ENCODE measurements at places on chromosomes 5 and 9.

DNA sequence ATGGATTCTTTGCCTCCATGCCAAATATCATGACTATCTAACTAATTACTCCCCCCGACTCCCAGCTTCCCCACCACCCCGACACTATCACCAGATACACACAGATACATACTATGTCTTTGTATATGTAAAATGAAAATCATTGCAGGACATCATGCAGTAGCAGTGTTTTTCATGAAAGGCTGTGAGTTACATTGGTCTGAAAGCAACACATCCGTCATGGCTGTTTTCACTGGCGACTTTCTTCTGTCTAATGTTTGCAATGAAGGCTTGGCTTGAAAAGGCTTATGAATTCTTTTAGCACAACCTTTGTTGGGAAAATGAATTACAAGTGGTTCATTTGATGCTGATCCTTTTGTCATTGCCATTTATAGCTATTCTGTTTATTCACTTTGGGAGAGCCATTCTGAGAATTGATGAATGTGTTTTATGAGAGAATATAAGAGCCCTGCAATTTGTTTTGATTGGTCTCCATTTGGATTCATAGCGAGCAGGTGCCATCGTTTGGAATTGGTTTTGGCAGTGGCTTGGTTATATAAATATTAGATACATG is 103.4 kb downstream of the PIP5K1B start:
- no peak for DNase-seq

- no peak for DNase-seq
Observed at GRCh38 chr9:89536600-89536999, 38.7 kb upstream of the SEMA4D start.

DNA sequence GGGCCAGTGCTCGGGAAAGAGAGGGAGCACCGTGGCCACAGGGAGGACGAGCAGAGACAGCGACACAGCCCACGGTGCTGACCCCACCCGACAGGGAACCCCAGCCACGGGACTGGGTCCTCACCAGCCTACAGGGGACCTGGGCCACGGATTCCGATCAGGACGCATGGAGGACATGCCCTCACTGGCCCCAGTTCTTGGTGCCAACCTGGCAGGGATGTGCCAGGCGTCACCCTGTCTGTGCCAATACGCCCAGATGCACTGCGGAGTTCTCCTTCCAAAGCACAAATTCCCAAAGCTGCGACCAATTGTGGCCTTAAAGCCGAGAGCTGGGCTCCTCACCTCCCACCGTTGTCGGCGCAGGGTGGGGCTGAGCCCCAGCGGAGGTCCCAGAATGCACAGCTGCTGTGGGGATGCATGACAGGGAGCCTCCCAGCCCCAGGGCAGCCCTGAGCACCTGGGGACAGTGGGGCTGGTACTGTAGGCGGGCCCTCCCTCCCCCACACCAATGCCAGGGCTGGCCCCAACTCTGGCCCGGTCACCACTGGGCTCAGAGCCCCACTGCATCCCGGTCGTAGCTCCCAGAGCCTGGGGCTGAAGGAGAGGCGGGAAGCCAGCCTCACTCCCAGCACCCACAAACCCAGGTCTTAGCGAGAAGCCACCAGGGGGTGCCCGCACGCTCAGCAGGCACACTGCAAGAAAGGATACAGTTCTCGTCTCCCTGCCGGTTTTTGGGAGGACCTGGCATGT is 44.2 kb downstream of the NKD2 start:
- DNase-seq = no peak

DNA sequence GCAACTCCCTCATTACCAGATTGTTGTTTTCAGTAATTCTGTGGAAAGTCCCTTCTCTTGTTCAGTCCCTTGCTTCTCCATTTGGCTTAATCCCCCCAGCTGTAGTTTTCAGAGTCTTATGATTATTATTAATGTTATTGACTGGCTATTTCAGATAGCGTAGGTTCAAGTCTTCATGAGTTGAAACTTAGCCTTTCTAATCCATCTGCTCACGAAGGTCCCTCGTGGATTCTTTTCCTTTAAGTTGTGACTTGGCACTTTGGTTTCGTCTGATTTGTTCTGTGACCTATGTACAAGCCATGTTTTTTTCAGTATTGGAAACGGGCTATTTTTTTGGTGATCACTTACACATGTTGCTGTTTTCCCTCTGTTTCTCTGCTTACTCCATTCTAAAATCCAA is 260.3 kb downstream of the TMEM167A start:
- DNase-seq = no peak

- no peak for DNase-seq
Observed at GRCh38 chr5:74885170-74885569, 19.0 kb upstream of the FAM169A start.
